Uterine smooth muscle cell (primary cell): ENCODE measurements at places on chromosomes 11 and 22. TPM values are rescaled to one million over a fixed set of nuclear protein-coding genes. Genes with fewer than 3 reads are reported as not detected.

CSRP3 gene
- total RNA-seq, result not detected in 2 replicates

COMT gene
- total RNA-seq, result 210 and 308 TPM in 2 replicates

WBP2NL gene
- 0.11 and 0.50 TPM in 2 replicates for total RNA-seq

OR51B2 gene
- total RNA-seq, result 0.12 TPM in 1 of 2 replicates, not detected in the other

RASL10A gene
- not detected in 2 replicates for total RNA-seq

MS4A4A gene
- total RNA-seq, result not detected in 2 replicates

C11orf86 gene
- not detected in 2 replicates for total RNA-seq

NLRP14 gene
- total RNA-seq, result 0.50 and 0.66 TPM in 2 replicates

MPPED2 gene
- total RNA-seq, result under 0.01 and 0.22 TPM in 2 replicates

GTSE1 gene
- 4.2 and 16.8 TPM in 2 replicates for total RNA-seq

INPP5J gene
- total RNA-seq, result 0.11 and 0.12 TPM in 2 replicates

EIF3M gene
- total RNA-seq, result 729 and 899 TPM in 2 replicates

RIMBP3C gene
- total RNA-seq, result 0.11 and 0.25 TPM in 2 replicates

SYT13 gene
- total RNA-seq, result not detected in 2 replicates

HMOX1 gene
- total RNA-seq, result 62.6 and 167 TPM in 2 replicates

APOBEC3G gene
- 14.5 and 15.4 TPM in 2 replicates for total RNA-seq

NRXN2 gene
- 0.55 and 1.5 TPM in 2 replicates for total RNA-seq

CRY2 gene
- total RNA-seq, result 18.0 and 18.7 TPM in 2 replicates

LRRC32 gene
- 7.5 and 35.9 TPM in 2 replicates for total RNA-seq

MISFA gene
- total RNA-seq, result 1.3 and 1.5 TPM in 2 replicates

GGT5 gene
- 1.2 and 1.9 TPM in 2 replicates for total RNA-seq

TIRAP gene
- 4.1 and 5.4 TPM in 2 replicates for total RNA-seq

FAM180B gene
- 0.12 TPM in 1 of 2 replicates, not detected in the other for total RNA-seq

LUZP2 gene
- under 0.01 and 0.11 TPM in 2 replicates for total RNA-seq

AIP gene
- total RNA-seq, result 63.2 and 102 TPM in 2 replicates

IFITM10 gene
- 0.89 and 1.5 TPM in 2 replicates for total RNA-seq

BAIAP2L2 gene
- total RNA-seq, result 5.1 and 7.2 TPM in 2 replicates

PRG3 gene
- total RNA-seq, result not detected in 2 replicates

FAM83F gene
- under 0.01 TPM in 1 of 2 replicates, not detected in the other for total RNA-seq

P2RY2 gene
- under 0.01 TPM in 1 of 2 replicates, not detected in the other for total RNA-seq

MMP10 gene
- 1.2 and 1.9 TPM in 2 replicates for total RNA-seq

MS4A6E gene
- total RNA-seq, result not detected in 2 replicates

PTDSS2 gene
- total RNA-seq, result 46.3 and 58.1 TPM in 2 replicates

MN1 gene
- under 0.01 and 0.11 TPM in 2 replicates for total RNA-seq

SLC37A2 gene
- total RNA-seq, result 2.1 and 6.5 TPM in 2 replicates

SCGB1D2 gene
- total RNA-seq, result not detected in 2 replicates

PLAAT4 gene
- 4.2 and 9.9 TPM in 2 replicates for total RNA-seq

IRF7 gene
- 4.5 and 7.4 TPM in 2 replicates for total RNA-seq

SERHL2 gene
- total RNA-seq, result 4.5 and 5.9 TPM in 2 replicates

LDHAL6A gene
- not detected in 2 replicates for total RNA-seq

TMPRSS13 gene
- under 0.01 TPM in 1 of 2 replicates, not detected in the other for total RNA-seq

SAA1 gene
- total RNA-seq, result 0.33 TPM in 1 of 2 replicates, not detected in the other

KRTAP5-9 gene
- total RNA-seq, result not detected in 2 replicates

DPP3 gene
- total RNA-seq, result 50.4 and 56.9 TPM in 2 replicates
